ENCODE measurements at places on chromosomes 13 and 19.

DNA sequence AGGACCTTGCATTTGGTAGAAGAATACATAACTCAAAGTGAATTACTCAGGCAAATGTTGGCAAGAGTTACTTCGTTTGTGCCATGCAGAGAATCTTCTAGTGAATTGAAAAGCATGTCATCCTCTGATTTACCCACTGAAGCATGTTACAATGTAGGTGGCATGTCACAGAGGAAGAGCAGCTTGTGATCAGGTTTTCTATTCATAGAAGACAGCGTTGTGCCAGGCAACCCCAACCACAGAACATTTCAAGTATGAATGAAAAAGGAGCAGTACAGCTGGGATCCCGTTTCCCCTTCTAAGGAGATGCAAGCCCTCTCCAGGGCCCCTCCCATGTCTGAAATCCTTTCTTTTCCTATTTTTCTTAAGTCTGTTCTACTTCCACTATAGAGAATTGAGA lies 6.0 kb upstream of the KATNAL1 start:
- no peak for DNase-seq

- no peak for DNase-seq
Observed at GRCh38 chr13:42102961-42103865, 54.8 kb downstream of the DGKH start.

- DNase-seq, result no peak
Observed at GRCh38 chr19:35138305-35138892, at the start of gene FXYD1. TSS of gene FXYD1 (plus strand) at chr19:35138824. CDS start at chr19:35140080, 1,256 bp downstream.

DNA sequence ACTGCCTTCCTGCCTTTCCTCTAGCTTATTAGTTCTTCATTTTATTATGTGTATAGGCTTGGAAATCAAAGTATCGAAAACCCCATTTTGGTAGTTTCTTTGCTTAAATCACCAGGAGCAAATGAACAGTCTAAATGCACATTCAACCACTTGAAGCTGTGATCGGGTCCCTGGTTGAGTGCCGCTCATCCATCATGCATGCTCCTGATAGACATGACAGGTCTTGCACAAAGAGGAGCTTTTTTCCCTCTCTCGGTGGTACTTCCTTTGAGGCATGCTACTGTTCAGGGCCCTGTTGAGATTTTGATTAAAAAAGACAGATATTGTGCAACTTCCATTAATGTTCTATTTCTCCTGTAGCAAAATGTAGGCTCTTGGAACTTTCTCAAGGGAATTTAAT lies 185.8 kb downstream of the OLFM4 start:
- no peak for DNase-seq

- no peak for DNase-seq
Observed at GRCh38 chr13:107076801-107077200, 508.9 kb upstream of the ARGLU1 start.

DNA sequence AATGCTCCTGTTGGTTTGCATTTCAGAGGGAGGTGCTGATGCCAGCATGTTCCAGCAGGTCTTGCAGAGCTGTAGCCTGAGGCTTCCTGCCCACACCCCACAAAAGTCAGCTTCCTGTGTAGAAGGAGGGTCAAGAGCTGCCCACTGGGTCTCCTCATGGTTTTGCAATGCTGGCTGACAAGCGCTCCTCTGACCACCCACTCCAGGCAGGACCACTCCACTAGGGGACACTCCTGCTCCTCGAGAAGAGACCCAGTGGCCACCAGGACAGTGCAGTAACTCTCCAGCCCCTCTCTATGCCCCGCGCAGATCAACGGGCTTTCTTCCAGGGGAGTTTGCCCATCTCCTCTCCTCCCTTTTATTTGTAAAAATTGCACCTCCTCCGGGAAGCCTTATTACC lies 72.9 kb upstream of the UQCRFS1 start:
- DNase-seq, result peak; percentile 18

DNA sequence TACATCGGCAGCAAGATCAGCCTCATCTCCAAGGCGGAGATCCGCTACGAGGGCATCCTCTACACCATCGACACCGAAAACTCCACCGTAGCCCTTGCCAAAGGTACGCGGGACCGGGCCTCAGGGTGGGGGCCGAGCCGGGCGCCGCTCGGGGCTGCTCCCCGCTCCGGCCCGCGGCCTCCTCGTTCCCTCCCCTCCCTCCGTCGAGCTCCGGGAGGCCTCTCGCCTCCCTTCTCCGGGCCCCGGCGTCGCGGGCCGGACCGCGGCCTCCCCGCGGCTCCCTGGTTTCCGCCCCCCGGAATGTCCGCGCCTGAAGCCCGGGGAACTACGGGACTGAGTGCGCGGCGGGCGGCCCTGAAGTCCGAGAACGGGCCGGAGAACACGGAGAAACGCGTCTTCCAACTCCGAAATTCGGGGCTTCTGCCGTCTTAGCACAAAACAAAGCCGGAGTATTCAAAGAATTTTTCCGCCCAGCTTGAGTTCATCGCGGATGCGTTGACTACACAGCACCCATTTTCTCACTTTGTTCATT lies 423 bp downstream of the LSM14A start:
- peak; percentile 73 for DNase-seq

- DNase-seq, result no peak
Observed at GRCh38 chr13:28346154-28346553, 148.8 kb downstream of the FLT1 start.

- DNase-seq, result peak; percentile 34
Observed at GRCh38 chr13:113777311-113778260, 18.6 kb downstream of the TMEM255B start.

DNA sequence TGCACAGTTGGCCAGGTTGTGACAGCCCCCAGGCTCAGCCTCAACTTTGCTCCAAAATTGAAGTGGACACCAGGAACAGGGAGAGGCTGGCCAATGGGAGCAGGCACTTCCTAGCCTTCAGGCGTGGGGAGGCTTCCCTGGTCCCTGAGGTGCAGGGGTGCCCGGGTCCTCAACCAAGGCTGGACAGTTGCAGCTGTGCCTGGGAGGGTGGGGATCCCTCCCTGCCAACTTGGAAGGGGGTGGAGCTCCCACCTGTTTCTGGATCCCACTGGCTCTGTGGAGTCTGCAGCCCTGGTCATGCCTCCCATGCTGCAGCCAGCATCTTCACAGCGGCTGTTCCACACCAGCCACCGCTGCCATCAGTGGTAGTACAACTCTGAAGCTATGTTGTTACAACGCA lies 502.8 kb upstream of the SLITRK5 start:
- no peak for DNase-seq

Data from K562 (cell line).